ENCODE measurements at places on chromosomes 5 and 9.

GRCh38 chr9:126687930-126688461, 74.3 kb downstream of the LMX1B start:
- no peak for DNase-seq

DNA sequence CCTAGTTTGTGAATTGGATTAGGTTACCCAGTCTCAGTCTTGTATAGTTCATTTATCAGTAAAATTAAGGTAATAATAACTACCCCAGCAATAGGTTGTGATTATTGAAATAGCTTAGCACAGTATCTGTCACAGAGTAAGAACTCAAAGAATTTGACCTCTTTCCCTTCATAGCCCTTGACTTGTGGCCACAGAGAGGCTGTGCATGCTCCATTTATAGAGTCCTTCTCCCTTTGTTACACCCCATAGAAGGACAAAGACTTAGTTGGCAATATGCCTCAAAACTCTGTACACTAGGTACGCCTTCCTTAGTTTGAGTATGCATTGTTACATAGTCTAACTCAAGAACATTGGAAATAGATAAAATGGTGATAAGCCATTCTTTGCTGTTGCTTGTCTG, 257.2 kb downstream of the KCTD16 start:
- no peak for DNase-seq

- DNase-seq = no peak
Observed at GRCh38 chr5:143955141-143955540, 143.2 kb downstream of the HMHB1 start.

- no peak for DNase-seq
Observed at GRCh38 chr5:16744164-16744880, 127.5 kb upstream of the RETREG1 start.

DNA sequence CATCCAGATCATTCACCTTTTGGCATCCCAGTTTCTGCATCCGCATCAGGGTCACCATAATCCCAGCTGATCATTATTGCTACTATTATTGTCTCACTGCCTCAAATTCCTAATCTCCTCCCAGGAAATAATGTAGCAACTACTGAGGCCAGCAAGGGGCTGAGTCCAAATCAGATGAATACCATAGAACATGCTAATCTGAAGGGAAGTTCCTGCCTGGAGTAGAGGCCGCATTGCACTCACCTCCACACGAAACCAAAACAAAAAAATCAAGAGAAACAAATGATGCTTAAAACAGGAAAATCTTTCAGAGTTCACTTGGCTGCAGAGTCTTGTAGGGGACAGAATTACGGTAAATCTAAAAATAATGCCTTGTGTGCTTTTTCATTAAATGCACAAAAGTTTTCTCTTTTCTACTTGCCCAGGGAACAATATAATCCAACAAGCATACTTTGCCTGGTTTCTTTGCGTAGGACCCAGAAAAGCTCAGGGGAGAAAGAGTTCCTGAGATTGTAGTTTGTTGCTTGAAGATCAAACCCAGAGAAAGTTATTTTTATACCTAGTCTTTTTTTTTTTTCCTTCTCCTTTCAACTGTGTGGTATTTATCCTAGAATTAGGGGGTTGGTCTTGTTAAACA, 87.7 kb upstream of the KLF4 start:
- DNase-seq = no peak
